ENCODE measurements at places on chromosomes 2 and 18.

GRCh38 chr2:239398521-239398921 lies 2.3 kb downstream of the HDAC4 start:
- DNase-seq = no peak

DNA sequence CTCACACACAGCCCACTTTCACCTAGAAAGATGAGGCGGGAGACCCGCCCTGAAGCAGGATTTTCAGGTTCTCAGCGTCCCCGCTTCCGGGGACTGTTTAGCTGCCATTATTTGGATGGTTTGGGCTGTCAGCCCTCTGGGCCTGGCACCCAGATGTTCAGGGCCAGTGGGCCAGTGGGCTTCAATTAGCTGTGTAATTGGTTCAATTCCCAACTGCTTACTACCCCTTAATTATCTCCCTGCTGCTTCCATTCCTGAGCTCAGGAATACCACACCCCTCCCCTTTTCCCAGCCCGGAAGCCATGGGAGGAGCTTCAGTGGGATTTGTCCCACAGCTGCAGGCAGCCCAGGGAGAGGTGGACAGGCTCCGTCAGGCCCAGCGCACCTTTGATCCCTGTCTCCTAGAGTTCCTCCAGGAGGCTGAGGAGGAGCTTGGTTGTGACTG lies 114.1 kb upstream of the MYCN start:
- no peak for DNase-seq

DNA sequence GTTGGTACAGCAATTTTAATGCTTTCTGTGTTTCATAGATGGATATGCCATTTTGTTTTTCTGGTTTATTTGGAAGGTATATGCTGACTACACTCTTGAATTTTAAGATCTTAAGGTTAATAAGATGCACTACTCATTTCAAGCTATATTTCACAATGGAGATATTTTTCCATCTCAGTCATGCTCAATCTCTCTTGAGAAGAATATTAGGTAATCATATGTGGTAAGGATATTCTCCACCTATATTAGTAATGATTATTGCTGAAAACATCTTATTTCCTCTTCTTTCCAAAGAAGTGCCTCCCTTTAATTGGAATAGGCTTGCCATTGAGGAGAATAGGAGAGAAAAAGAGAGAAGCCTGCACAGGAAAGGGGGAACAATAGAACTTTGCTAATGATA lies 40.1 kb downstream of the EPB41L3 start:
- no peak for DNase-seq

GRCh38 chr2:226721541-226721940 lies 78.1 kb downstream of the IRS1 start:
- no peak for DNase-seq

DNA sequence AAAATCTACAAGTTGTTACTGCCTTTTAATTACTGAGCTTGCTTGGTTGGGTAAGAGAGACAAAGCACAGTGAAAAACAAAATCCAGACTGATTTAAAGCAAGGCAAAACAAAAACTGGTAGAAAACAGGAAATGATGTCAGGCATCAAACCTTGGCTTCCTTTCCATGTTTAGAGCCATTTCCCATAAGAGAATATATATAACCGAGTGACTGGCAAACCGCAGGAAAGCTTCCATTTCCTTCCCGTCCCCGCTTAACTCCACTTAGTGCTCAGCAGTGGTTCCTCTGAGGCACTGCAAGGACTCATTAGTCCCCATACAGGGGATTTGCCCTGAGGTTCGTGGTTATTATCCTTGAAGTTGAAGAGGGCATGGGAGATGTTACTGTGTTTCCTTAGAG lies 446.3 kb downstream of the LPIN1 start:
- DNase-seq = no peak

DNA sequence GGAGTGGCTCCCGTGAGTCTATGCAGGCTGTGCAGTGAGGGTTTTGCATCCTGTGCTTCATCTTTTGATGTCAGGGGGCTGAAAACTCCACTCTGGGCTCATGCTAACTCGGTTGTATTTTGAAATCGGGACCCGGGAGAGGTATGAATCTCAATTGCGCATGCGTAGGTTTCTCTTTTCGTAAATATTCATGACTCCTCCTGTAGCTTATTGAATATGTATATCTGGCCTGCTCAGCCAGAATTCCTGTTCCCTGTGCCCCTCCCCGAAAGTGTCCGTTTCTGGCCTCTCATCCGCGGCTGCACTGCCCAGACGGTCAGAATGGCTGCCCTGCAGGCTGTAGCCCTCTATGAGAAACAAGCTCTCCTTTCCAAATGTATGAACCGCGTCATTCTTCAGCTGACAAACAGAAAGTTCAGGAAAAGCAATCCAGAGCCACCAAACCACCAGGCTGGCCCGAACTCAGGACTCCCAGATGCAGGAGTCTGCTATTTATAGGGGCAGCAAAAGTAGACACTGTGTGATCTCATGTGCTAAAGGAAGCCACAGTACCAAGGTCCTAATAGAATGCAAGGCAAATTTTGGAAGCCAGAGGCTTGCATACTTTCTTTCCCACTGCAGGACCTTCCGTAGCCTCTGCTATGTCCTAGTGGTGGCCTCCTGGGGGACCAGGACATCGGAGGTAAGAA lies 41.7 kb downstream of the AKAIN1 start:
- DNase-seq = no peak

- no peak for DNase-seq
Measured at GRCh38 chr2:10460366-10460796, 12.3 kb upstream of the ODC1 start.

- DNase-seq = no peak
Measured at GRCh38 chr2:166234112-166234846, 106.5 kb upstream of the SCN1A start.

DNA sequence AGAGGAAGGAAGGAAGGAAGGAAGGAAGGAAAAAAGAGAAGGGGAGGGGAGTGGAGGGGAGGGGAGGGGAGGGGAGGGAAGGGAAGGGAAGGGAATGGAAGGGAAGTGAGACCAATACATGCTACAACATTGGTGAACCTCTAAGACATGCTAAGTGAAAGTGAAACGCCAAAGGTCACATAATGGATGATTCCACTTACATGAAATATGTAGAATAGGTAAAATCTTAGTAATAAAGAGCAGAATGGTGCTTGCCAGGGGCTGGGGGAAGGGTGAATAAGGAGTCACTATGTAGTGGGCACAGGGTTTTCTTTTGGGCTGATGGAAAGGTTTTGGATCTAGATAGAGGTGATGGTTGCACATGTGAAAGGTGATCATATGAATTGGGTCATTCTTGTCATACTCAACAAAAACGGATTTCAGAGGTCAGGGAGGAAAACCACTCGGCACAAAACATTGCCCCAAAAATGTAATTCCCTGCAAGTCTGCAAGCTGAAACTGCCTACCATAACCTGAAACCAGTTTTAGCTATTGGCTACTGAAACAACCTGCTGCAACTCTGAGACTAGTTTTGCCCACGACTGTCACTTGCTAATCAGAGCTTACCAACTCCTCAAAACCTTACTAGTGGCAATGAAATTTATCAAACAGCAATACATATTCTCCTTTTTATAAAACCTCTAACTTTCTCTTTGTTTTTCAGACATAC lies 59.2 kb downstream of the CCDC141 start:
- DNase-seq = no peak

Measured in activated CD4-positive, alpha-beta T cell treated with anti-CD3 and anti-CD28 coated beads, Interleukin-2, amount 50 U/mL, for 16 hours (primary cell).